ENCODE measurements at places on chromosomes 2 and 18. TPM values are rescaled to one million over a fixed set of nuclear protein-coding genes. Genes with fewer than 3 reads are reported as not detected.

The ERCC3 gene
- 65.6 TPM for total RNA-seq

The CFAP221 gene
- not detected for total RNA-seq

The TUBA3E gene
- total RNA-seq: not detected

The UGT1A8 gene
- total RNA-seq: not detected

The IL1R1 gene
- total RNA-seq: not detected

DNA sequence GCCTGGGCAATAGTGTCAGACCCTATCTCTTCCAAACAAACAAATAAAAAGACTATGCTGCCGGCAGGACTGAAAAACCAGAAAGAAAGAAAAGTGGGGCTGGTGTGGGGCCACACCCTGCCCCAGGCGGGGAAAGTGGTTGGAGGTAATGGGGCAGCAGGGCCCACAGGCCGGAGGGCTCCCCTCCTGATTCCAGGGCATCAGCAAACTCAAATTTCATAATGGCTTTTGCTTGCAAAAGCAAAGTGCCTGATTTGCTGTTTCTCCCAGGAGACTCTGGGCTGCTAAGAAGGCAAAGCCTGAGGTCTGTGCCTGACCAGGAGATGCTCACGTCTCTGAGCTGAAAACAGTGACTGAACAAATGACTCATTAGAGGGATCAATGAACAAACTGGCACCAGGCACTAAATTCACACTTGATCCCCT, 121.9 kb downstream of the HDAC4 start:
- no peak overlapping the region for H3K27ac ChIP-seq
- no peaks in the 10 kb centered on the region for H3K36me3 ChIP-seq
- peaks cover 17% of the 10 kb centered on the region for H3K4me1 ChIP-seq
- H3K4me3 ChIP-seq: no peak overlapping the region
- H3K27me3 ChIP-seq: peaks cover 22% of the 10 kb centered on the region

- peaks cover 3% of the 10 kb centered on the region for H3K4me1 ChIP-seq
- H3K36me3 ChIP-seq: no peaks in the 10 kb centered on the region
- H3K4me3 ChIP-seq: no peak overlapping the region
- no peak for DNase-seq
- no peak overlapping the region for H3K27ac ChIP-seq
These were observed 33.7 kb upstream of the MRPL33 start for GRCh38 chr2:27737676-27738348.

- DNase-seq: no peak
- peaks cover 39% of the 10 kb centered on the region for H3K36me3 ChIP-seq
- no peak overlapping the region for H3K4me3 ChIP-seq
- H3K4me1 ChIP-seq: no peaks in the 10 kb centered on the region
- H3K27me3 ChIP-seq: no peaks in the 10 kb centered on the region
These were observed 280.4 kb downstream of the ALPK2 start for GRCh38 chr18:58348517-58348916.

DNA sequence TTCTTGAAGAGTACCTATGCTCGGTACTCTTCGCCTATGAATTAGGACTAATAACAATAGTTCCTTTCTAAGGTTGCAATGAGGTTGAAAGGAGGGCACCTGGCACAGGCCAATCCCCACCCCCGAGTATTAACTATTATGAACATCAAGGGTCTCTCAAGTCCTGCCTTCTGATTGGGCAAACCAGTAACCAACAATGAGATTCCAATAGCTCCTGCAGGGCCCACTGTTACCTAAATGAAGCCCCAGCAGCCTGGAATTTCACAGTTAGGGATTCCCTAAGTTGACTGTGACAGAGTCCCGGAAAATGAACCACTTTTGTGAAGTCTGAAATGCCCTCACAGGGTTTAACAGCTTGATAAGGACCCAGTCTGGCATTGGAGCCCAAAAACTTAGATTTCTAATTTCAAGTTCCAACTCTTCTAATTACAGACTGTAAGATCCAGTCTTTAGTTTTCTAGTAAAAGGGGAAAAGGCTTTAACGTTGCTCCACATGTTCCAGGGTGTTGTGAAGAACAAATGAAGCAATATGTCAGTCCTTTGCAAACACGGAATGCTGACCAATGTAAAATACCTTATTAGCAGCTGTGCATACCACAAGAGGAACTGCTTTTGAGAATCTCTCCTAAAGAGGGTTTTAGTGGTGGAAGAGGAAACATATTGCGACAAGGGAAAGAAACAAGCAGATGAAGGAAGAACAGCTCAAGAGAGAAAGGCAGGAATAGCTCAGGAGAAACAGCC, 277.7 kb upstream of the MAP2 start:
- H3K36me3 ChIP-seq: no peaks in the 10 kb centered on the region
- H3K4me3 ChIP-seq: no peak overlapping the region
- no peak overlapping the region for H3K27ac ChIP-seq
- no peaks in the 10 kb centered on the region for H3K4me1 ChIP-seq
- H3K27me3 ChIP-seq: no peaks in the 10 kb centered on the region
- no peak for DNase-seq

DNA sequence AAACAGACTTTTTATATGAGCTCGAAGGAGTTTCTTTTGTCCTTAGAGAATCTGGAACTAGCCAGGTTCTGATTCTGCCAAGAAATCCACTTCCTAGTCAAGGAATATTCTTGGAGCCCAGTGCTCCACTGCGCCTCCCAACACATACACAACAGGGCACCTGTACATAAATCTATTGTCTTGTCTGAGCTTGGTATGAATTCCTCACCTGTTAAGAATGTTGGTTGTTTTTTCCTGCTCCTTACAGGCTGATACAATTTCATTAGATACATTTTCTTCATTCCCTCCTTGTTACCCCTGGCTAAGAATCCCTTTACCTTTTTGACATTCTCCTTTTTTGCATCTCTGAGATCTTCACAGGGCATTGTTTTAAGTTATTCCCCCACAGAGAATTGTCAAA, 56.0 kb upstream of the FZD7 start:
- H3K27ac ChIP-seq: no peak overlapping the region
- peaks cover 13% of the 10 kb centered on the region for H3K27me3 ChIP-seq
- H3K36me3 ChIP-seq: no peaks in the 10 kb centered on the region
- DNase-seq: no peak

DNA sequence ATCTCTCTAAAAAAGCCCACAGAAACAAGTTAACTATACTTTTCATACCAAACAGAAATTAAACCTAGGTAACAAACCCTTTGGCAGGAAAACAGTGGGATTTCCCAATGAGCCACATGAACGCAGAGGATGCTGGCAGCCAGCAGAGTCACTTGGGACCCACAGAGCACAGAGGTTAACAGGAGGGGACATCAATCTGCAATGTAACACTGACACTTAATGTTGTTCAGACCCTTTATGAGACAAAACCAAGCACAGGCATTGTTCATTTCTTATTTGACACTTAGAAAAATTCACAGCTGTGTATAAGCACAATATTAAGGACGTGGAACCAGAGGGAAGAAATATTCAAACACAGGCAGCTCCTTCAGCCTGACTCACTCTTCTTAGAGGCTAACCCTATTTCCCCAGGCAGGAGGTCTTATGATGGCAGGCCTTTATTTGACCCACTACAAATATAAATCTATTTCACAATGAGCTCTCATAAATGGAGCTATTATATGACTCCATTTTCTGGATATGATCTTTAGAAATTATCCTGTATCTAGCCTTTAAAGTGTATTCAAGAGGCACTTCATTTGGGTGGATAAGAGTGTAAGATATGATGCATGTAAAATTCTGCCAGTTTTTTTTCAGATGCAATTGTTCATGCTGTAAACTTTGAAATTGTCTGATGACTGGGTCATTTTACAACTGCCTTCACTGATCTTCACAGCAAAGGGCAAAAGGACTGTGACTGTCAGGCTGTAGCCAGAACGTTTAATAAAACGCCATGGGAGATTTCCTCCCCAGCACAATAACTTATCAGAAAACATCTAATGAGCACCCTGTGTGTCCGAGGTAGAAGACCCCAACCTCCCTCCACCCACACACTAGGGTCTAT, 132.8 kb upstream of the SATB2 start:
- no peaks in the 10 kb centered on the region for H3K27me3 ChIP-seq
- no peak overlapping the region for H3K4me3 ChIP-seq
- no peaks in the 10 kb centered on the region for H3K36me3 ChIP-seq
- no peak for DNase-seq
- no peaks in the 10 kb centered on the region for H3K4me1 ChIP-seq
- no peak overlapping the region for H3K27ac ChIP-seq

DNA sequence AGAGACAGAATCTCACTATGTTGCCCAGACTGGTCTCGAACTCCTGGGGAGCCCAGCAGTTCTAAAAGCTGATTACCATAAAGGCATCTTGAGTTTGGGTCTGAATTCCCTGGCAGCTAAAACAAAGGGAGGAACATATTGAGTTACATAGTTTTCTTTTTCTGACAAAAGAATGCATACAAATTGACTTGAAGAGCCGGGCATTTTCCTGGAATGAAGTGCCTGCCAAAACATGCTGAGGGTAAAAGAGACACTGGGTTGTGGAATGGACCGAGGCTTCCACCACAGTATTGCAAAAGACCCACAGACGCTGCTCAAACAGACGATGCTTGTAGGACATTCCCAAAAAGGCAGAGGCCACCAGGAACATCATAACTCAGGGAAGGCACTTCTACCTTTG, 35.1 kb upstream of the ROCK2 start:
- DNase-seq: no peak
- H3K27ac ChIP-seq: no peak overlapping the region
- H3K36me3 ChIP-seq: no peaks in the 10 kb centered on the region
- no peak overlapping the region for H3K4me3 ChIP-seq
- H3K27me3 ChIP-seq: no peaks in the 10 kb centered on the region
- H3K4me1 ChIP-seq: peaks cover 35% of the 10 kb centered on the region

Data from activated B cell treated with CpG ODN at 0.5 μM for 24 hours (primary cell).